ENCODE measurements at places on chromosomes 6 and 20. TPM values are rescaled to one million over a fixed set of nuclear protein-coding genes. Genes with fewer than 3 reads are reported as not detected.

The C6orf58 gene
- 0.77 TPM for polyA plus RNA-seq

The BPIFA1 gene
- polyA plus RNA-seq = not detected

The PLA2G7 gene
- 0.35 TPM for polyA plus RNA-seq

The MAP7 gene
- 0.28 TPM for polyA plus RNA-seq

The WFDC13 gene
- not detected for polyA plus RNA-seq

The CDSN gene
- polyA plus RNA-seq = 0.06 TPM

DNA sequence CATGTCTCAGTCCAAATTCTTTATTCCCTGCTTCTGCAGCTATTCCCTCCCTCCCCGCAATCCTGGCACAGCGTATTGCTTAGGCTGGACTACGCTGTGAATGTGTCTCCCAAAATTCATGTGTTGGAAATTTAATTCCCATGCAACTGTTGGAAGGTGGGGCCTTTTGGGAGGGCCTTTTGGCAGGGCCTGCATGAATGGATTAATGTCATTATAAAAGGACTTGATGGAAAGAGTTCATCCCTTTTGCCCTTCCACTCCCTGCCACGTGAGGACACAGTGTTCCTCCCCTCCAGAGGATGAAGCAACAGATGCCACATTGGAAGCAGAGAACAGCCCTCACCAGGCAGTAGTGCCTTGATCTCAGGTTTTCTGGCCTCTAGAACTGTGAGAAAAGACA is 20.4 kb upstream of the NOTCH4 start:
- no peak for DNase-seq

- DNase-seq = no peak
Observed at GRCh38 chr6:10837009-10837621, 1.2 kb downstream of the MAK start.

DNA sequence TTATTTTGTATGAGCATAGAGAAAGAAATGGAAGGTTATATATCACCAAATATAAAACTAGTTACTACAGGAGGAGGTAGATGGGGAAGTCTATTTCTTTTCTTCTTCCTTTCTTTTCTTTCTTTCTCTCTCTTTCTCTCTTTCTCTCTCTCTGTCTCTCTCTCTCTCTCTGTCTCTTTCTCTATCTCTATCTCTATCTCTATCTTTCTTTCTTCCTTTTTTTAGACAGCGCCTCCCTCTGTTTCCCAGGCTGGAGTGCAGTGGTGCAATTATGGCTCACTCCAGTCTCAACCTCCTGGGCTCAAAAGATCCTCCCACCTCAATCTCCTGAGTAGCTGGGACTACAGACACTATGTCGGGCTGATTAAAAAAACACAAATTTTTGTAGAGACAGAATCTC is 10.2 kb upstream of the SGK1 start:
- DNase-seq = no peak

GRCh38 chr6:31729515-31729978 is 448 bp upstream of the DDAH2 start:
- peak; percentile 87 for DNase-seq

GRCh38 chr6:57072108-57072507 is 17.9 kb upstream of the ZNF451 start:
- DNase-seq = no peak

DNA sequence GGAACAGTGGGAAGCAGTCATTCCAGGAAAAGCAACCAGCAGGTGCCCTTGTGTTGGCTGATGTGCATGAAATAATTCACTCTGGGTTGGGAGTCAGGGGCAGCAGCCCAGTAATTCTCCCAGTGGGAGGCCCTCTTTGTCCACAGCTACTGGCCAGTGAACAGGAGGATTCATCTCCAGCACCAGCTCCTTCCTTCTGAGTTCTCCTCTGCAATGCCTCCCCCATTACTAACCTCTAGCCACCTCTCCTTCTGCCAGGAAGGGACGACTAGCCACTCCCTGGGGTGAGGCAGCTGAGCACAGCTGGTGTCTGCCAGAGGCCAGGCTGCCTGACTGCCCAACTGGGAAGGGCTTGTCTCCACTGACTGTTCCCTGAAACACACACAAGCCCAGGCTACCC is 12.5 kb upstream of the R3HDML start:
- DNase-seq = no peak

- no peak for DNase-seq
Observed at GRCh38 chr6:81242624-81243023, 509.9 kb downstream of the TENT5A start.

- no peak for DNase-seq
Observed at GRCh38 chr20:62305149-62305764, 2.5 kb downstream of the ADRM1 start.

DNA sequence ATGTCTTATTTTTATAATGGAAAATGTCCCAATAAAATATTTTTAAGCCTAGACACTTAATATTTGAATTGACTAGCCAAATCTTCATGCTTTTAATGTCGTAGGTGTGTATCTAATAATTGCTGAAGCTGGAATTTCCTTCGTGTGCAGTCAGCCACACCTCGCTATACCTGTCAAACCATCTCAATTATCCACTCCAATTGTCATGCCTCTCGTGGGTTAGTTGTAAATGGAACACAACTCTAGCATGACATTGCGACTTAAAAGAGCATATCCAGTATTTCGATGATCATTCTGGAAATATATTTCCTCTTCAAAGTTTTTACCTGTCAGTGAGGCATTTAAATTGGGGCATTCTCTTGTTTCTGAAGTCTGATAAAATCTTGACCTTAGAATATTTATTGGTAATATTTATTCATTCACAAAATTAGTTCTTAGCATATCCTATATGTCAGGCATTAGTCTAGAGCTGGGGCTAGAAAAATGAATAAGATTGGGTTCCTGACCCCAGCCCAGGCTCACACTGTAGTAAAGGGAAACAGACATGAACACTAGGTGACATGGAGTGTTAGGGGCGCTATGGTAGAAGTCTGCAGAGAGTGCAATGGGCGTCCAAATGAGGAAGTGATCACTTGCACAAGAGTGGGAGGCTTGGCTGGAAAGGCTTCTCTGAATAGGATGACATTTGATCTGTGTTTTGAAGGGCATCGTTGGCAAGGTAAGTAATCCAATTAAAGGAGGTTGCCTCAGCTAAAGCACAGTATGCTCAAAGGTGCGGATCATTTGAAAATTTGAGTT is 11.0 kb upstream of the CFAP206 start:
- DNase-seq = no peak

DNA sequence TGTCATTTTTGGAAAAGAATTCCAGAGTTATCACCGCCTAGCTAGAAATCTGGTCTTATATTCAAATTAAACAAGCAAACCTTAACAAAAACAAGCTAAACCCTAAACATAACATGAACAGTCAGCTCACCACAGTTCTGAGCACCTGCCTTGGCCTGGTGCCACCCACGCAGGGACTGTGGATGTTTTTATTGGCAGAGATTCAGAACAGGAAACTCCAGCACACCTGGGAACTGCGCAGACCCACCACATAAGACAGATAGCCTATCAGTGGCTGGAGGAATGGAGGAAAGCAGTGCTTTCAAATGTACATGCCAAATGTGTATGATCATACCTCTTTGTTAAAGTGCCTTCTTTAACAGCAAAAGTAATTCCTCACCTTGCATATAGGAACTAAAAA is 8.9 kb downstream of the SLC16A10 start:
- no peak for DNase-seq

GRCh38 chr6:32553037-32553742 is 23.1 kb upstream of the HLA-DRB5 start:
- DNase-seq = no peak

DNA sequence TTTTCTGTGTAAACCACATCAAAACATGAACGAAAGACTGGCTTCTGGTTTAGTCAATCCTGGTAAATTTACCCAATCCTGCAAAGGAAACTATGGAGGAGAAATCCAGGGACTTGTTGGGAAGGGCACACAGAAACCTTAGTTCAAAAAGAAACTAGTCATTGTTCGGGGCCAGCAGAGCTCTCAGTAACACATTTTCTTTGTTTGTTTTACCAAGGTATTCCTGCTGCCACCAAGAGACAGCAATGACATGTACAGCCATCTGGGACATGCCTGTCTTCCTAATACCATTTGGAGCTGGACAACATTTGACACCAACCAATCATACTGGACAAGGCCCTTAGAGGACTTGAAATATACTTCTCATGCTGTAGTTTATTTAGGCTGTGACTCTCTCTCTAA is 8.3 kb downstream of the OARD1 start:
- DNase-seq = no peak

DNA sequence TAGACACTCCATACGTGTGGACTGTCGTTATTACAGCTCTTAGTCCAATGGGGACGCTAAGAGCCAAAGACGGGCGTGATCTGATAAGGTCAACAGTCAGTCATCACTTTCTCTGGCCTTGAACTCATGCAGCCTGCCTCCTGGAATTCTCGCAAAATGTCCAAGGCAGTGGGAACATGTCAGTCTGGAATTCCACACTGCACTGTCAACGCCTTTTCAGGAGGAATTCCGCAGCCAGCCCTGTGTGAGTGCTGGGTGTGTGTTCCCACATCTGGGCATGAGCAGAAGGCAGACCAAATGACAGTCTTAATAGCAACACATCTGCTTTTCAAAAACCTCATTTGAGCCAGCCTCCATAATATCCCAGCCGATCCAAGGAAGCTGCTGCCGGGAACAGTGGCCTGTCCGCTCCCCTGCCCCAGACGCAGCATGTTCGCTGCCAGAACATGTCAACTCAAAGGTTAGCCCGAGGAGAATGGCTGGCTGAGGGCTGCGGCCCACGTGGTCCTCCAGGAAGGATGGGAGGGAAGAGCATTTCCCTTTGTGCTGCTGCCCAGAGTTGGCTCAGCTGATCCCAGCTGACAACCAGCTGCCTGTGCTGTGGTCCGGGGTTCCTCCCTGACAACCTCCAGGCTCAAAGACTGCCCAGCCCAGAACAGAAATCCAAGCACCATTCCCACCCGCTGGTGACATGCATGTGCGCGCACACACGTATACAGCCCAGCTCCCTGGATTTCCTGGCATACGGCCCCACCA is 103.1 kb downstream of the SULF2 start:
- DNase-seq = peak; percentile 29

GRCh38 chr6:21869085-21869771 is 275.7 kb downstream of the SOX4 start:
- no peak for DNase-seq

DNA sequence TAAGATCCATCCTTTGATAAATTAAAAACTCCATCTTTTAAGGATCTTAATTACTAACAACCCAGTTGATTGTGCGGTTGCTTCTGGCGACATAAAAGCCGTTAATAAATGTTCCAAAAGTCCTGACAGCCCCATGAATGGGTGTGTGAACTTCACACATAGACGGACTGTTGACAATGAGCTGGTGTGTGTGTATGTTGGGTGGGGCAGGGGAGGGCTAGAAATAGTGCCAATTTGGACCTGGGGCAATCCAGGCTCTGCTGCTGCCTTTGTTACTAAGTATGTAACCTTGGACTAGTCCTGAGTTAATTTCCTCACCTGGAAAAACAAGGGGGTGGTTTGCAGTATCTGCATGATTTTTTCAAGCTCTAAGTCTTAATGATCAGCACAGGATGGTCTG is 4.2 kb downstream of the MAS1 start:
- DNase-seq = no peak

DNA sequence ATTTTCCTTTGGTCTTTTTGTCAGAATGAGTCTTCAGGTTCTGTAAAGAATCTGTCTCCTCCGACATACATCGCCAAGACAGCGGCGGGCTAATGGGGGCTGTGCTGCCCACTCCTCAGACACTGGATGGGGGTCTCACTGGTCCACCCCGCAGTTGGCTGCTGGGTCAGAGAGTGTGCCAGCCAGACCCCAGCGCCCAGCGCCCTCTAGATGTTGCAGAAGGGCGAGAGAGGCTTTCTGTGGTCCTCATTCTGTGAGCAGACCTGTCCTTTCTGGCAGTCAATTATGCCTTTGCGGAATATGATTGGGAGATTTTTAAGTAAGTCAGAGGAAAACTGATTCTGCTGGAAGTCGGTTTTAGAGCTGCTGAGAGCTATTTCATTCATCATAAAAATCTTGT is 7.8 kb upstream of the CCR6 start:
- no peak for DNase-seq

DNA sequence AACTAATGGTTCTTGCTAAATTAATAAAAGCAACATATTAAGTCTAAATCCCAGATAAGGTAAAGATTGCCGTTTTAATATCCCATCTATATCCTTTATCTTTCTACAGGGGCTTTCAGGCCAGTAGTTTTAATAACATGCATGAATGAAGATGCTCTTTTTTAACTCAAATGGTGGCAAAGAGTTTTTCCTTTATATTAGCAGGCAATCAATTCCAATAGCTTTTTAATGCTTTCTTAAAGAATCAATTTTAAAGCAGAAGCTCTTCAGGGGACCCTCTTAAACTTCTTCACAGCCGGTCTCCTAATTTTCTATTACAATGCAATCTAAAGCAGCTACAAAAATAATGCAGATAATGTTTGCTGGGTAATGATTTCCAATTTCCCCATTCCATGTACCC is 107.8 kb upstream of the HS3ST5 start:
- no peak for DNase-seq

DNA sequence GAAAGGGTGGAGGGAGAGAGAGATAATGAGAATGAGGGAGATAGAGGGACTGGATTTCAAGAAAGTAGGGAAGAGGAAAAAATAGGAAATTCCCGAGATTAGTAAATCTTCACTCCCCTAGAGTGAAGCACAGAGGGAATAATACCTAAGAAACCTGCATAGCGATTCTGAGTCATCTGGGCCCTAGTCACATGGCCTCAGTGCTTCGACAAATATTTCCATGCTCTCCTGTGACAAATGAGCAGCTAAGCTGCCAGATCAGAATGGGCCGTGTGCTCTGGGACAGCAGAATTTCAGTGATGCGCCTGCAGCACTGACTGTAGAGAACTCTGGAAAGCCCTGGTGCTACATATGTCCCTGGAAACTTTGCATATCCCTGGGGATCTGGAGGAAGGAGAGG is 48.6 kb upstream of the GRIK2 start:
- no peak for DNase-seq

GRCh38 chr20:33812908-33813462 is 1.8 kb downstream of the CHMP4B start:
- no peak for DNase-seq

DNA sequence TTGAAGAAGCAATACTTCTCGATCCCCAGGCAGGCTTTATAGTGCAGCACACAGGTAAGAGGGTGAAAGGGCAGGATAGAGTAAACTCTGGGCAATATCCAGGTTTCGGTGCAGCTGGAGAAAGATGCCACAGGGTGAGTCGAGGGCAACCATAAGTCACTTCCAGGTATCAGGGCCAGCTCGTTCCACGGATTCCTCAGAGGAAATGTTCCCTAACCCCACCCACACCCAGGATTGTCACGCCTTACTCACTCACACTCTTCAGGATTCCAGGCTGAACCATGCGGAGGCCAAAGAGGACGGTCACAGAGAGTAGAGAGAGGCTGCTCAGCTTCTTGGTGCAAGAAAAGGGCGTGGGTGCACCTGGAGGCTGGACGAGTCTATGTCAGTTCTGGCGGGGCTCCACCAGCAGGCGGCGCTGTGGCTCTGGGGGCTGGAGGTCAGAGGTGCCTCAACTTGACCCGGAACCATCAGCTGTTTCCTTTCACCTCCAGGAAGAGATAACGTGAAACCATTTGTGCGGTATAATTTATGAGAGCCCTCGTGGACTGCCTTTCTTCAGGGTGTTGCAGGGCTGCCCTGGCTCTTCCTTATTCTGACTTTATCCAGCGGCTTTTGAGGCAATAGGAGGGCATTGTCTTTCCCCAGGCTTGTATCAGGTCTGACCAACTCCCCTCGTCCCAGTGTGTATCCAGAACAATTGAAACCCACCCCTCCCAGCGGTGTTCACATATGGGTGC is 14.5 kb upstream of the WFDC12 start:
- no peak for DNase-seq

All from forelimb muscle (tissue), 1 donor.